ENCODE measurements at places on chromosomes 6 and 20. TPM values are rescaled to one million over a fixed set of nuclear protein-coding genes. Genes with fewer than 3 reads are reported as not detected.
A peak's percentile ranks its signal among the peaks of the same experiment; 100 is the strongest.

GRCh38 chr6:27452496-27452897 is 20.4 kb downstream of the ZNF184 start:
- no peak for DNase-seq

DNA sequence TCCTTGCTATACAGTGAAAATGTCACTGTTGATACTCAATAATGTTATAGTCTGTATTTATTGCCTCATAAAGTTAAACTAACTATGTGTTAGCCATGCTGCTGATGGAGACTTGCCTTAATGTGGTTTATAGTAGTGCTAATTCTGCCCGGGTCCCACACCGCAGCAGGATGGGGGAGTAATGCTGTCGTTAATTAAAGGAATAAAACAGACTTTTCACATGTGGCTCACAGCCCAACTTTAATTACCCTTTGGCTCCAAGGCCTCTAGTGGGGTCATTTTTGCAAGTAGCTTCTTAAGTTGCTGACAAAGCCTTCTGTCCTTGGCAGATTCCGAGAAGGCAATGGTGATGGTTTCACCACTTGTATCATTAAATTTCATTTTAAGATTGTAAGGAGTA is 634.3 kb downstream of the TBC1D32 start:
- no peak for DNase-seq

- DNase-seq: no peak
Observed at GRCh38 chr6:28712982-28713381, 187.3 kb downstream of the GPX5 start.

Gene TSBP1
- total RNA-seq: not detected

DNA sequence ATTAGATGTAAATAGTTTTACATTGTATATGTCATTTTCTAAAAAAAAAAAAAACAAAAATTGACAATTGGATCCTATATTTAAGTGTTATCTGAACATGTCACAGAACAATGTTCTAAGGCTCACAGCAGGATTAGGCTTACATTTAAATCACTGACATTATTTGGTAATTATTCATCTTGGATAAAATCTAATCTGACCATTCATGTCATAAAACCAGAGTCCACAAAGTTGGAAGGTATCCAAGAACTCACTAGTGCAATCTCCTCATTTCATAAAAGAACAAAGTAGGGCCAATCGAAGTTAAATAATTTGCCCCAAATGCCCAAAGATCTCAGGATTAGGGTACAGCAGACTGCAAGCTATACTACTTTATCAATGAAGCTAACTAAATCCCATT is 73.0 kb downstream of the PDSS2 start:
- DNase-seq: no peak

Gene MDFI
- 6.7 TPM for total RNA-seq

Gene HLA-DQB1
- 0.78 TPM for total RNA-seq

DNA sequence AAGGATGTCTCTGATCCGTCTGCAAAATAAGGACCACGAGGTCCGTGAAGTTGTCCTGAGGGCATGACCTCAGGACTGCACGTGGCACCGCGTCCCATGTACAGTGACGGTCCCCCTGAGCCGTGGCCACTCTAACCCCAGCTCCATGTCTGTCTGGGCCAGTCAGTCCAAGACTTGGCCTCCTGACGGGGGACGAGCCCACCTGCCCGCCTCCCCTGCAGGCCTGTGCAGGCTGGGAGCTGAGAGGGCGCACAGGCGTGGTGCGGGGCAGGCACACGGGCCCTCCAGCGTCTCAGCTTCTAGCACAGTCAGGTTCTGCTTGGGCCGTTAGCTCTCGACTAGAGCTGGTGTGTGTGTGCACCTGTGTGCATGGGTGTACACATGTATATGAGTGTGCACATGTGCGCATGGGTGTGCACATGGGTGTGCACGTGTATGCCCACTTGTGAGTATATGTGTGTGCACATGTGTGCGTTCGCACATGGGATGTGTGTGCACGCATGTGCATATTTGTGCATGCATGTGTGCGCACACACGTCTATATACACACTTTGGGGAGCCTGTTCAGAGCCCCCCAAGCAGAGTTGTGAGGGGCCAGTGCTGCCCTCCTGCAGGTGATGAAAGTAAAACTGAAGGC is 307.0 kb downstream of the TAF4 start:
- no peak for DNase-seq

DNA sequence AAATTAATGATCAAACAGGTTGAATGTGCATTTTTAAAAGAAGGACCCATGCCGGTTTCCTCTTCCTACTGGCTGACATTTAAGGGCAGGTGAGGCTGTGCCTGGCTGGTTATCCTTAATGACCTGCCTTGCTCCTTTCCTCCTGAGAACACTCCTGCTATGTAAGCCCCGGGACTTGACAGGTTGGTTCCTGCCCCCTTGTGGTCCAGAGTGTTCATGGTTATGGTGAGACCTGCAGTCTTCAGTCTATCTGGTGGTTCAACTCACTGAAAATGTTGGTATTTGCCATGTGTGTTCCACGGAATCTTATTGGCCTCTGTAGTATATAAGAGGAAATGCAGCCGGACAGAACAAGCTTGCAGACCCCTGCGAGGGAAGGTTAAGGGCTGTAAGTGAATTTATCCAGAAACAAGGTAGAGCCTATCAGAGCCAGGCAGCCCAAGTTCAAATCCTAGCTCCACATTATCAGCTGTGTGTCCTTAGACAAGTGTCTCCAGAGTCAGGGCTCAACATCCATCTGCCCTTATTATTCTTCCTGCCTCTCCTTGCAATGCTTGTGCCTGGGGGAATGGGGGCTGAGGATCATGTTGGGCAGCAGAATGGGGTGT is 5.2 kb upstream of the BPIFA3 start:
- DNase-seq: peak; percentile 86

DNA sequence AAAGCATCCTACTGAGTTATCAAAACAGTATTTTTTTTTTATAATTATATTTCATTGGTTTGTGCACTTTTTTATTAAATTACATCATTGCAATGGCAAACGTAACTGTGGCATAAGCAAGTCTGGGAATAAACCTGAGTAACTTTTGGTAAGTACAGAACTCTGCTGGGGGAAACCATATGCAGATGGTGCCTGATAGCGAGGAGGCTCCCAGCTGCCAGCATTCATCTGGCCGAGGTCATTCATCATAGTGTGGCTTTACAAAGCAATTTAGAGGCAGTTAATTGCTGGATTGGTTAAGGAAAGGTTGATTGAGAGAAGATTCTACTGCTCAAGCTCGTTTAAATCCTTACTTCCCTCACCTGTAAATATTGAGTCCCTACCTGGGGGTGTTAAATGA is 52.6 kb downstream of the HECA start:
- DNase-seq: no peak
